Suprapubic skin (tissue), 4 donors: ENCODE measurements at places on chromosomes 7 and 10.

- no peak overlapping the region for H3K4me3 ChIP-seq
- no peak overlapping the region for H3K27ac ChIP-seq
- H3K4me1 ChIP-seq, result no peaks in the 10 kb centered on the region
- H3K36me3 ChIP-seq, result no peaks in the 10 kb centered on the region
- H3K27me3 ChIP-seq, result no peaks in the 10 kb centered on the region
Observed at GRCh38 chr7:128066395-128066794, 35.2 kb upstream of the LRRC4 start.

- H3K27ac ChIP-seq, result no peak overlapping the region
- H3K27me3 ChIP-seq, result no peaks in the 10 kb centered on the region
- no peak for DNase-seq
Observed at GRCh38 chr7:139739863-139740597, 37.8 kb downstream of the HIPK2 start.

DNA sequence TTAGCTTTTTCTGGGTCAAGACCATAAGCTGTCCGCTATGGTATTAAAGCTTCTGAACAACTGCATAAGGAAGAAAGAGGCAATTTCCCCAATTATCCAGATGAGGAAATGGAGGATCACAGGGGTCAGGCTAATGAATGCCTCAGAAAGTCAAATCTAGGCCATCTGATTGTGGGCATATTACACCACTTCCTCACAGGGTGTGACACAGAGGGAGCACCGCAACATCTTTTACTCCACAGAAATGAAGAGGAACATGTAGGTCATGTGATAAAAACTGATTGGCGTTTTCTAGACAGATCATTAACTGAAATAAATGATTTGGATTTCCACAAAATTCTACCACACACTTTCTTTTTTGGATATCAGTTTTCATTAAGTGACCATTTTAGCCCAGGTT, 384.4 kb downstream of the PARD3 start:
- H3K4me3 ChIP-seq, result no peak overlapping the region
- H3K27me3 ChIP-seq, result no peaks in the 10 kb centered on the region
- no peak for DNase-seq
- no peaks in the 10 kb centered on the region for H3K36me3 ChIP-seq
- peaks cover 21% of the 10 kb centered on the region for H3K4me1 ChIP-seq

- no peak overlapping the region for H3K4me3 ChIP-seq
- DNase-seq, result no peak
- H3K36me3 ChIP-seq, result no peaks in the 10 kb centered on the region
Observed at GRCh38 chr7:70344726-70345125, 746.5 kb downstream of the AUTS2 start.

DNA sequence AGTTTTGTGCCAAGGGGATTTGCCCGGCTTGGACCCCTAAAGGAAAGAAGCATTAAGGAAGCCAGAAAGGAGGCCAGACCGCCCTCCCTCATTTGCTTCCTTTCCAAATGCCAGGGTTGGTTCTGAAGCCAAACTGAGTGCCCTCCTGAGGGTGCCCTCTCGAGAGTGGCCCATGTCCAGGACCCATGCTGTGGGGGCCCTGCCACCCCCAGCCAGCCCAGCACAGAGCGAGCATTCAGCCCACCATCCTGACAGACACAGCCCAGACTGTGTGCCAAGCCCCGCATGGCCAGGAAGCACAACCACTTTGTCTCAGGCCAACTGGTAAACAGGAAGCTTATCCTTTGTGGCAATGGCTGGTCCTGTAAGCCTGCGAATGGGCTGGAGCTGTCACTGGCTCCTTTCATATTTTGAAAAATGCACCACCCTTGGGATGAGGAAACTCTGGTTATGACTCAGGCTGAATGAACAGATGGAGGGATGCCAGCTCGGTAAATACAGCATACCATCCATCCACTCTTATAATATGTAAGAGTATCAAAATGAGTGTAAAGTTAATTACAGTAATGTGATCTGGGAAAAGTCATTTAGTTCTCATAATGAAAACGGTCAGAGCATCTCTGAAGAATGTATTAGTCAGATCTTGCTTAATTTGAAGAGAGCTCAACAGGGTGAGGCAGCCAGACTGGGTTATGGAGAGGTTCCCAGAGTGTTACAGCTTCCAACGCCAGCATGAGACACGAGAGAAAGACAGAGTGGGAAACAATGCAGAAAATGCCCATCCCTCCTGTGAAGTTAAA, 65.0 kb downstream of the STK17A start:
- H3K27ac ChIP-seq, result peak overlapping the region; percentile 89
- peaks cover 20% of the 10 kb centered on the region for H3K36me3 ChIP-seq
- peak; percentile 80 for DNase-seq
- H3K4me3 ChIP-seq, result no peak overlapping the region

- H3K4me1 ChIP-seq, result peaks cover 6% of the 10 kb centered on the region
- DNase-seq, result no peak
- no peak overlapping the region for H3K4me3 ChIP-seq
- no peaks in the 10 kb centered on the region for H3K36me3 ChIP-seq
- no peak overlapping the region for H3K27ac ChIP-seq
Observed at GRCh38 chr7:158431941-158432347, 155.7 kb downstream of the PTPRN2 start.

- H3K27ac ChIP-seq, result no peak overlapping the region
- peaks cover 57% of the 10 kb centered on the region for H3K36me3 ChIP-seq
- peak; percentile 40 for DNase-seq
- H3K4me3 ChIP-seq, result no peak overlapping the region
- peaks cover 4% of the 10 kb centered on the region for H3K4me1 ChIP-seq
- no peaks in the 10 kb centered on the region for H3K27me3 ChIP-seq
Observed at GRCh38 chr7:98189559-98189958, 21.7 kb upstream of the BHLHA15 start.

- no peaks in the 10 kb centered on the region for H3K36me3 ChIP-seq
- H3K4me3 ChIP-seq, result no peak overlapping the region
- H3K27ac ChIP-seq, result no peak overlapping the region
- DNase-seq, result no peak
- H3K4me1 ChIP-seq, result no peaks in the 10 kb centered on the region
Observed at GRCh38 chr10:131119626-131120355, 191.7 kb downstream of the TCERG1L start.

DNA sequence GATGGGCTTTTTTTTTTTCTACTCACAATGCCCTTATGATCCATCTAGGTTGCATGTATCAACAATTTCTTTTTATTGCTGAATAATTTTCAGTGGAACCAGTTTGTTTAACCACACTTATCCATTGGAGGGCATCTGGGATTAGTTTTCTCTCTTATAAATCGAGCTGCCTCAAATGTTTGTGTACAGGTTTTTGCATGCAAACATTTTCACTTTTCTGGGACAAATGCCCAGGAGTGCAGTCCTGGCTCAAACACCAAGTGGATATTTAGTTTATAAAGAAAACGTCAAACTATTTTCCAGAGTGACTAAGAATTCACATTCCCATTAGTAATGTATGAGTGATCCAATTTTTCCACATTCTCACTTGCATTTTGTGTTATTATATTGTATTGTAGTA, 313.4 kb downstream of the CXCL12 start:
- no peaks in the 10 kb centered on the region for H3K36me3 ChIP-seq
- no peaks in the 10 kb centered on the region for H3K27me3 ChIP-seq
- H3K27ac ChIP-seq, result no peak overlapping the region

- H3K27me3 ChIP-seq, result no peaks in the 10 kb centered on the region
- peaks cover 41% of the 10 kb centered on the region for H3K4me1 ChIP-seq
- peak overlapping the region; percentile 84 for H3K27ac ChIP-seq
- DNase-seq, result no peak
Observed at GRCh38 chr7:69596723-69597277, 1.5 kb upstream of the AUTS2 start.

DNA sequence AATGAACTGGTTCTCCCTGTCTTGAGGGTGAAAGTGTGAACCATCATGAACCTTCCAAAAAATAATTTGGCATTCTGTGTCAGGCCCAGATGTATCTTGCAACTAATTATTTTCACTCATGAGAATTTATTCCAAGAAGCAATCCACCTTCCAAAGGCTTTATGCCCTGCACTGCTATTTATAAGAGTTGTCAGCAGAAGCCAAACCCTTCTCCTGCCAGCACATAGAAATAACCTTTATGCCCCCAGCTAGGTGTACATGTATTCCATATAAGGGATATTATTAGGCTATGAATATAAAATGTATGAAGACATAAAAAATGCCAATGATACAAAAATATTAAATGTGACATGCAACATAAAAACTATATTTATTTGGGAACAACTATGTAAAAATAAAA, 69.0 kb upstream of the GDF10 start:
- DNase-seq, result no peak
- H3K27ac ChIP-seq, result no peak overlapping the region
- no peaks in the 10 kb centered on the region for H3K27me3 ChIP-seq
- no peak overlapping the region for H3K4me3 ChIP-seq

DNA sequence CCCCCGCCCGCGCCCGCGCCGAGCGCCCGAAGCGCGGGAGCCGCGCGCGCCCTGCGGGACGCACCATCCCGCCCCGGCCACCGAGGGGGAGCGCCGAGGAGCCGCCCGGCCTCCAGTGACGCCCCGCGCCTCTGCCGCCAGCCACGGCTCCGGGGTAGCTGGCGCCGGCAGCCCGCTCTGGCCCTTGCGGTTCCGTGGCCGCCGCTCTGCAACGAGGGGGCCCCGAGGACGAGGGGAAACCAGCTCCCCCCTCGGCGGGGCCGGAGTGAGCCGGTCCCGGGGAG, at the start of gene PAXIP1:
PAXIP1 (minus strand) TSS at position 33 of the 284 bp plus-strand sequence. CDS start 195 bp downstream, outside the sequence.
- H3K27me3 ChIP-seq, result no peaks in the 10 kb centered on the region
- H3K36me3 ChIP-seq, result peaks cover 3% of the 10 kb centered on the region
- H3K4me3 ChIP-seq, result peak within 1 kb of the TSS; percentile 82

DNA sequence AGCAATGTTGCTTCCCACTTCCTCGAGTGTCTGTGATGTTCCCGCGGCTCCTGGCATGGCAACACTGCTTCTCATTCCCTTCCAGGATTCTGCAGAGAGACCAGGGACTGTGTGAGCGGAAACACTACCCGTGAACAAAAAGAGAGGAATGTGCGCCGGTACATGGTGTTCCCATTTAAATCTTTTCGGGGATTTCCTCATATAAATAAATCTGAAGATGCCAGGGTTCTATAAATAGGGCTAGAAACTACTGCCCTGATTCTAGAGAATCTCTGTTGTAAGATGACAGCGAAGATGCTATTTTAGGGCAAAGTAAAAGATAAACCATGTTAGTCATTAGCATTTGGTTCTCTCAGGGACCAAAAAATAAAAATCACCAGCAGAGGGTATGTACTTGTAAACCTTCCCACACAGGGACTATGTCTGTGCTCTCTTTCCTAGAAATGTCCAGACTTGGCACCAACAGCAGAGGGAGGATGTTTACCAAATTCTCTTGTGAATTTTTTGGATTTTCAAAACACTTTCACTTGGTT, 92.2 kb upstream of the DDC start:
- peak overlapping the region; percentile 40 for H3K27ac ChIP-seq
- H3K4me1 ChIP-seq, result peaks cover 38% of the 10 kb centered on the region
- H3K36me3 ChIP-seq, result peaks cover 3% of the 10 kb centered on the region
- no peak for DNase-seq

- no peaks in the 10 kb centered on the region for H3K36me3 ChIP-seq
- H3K4me1 ChIP-seq, result no peaks in the 10 kb centered on the region
- no peaks in the 10 kb centered on the region for H3K27me3 ChIP-seq
- H3K27ac ChIP-seq, result no peak overlapping the region
Observed at GRCh38 chr7:71096351-71096750, 35.6 kb upstream of the GALNT17 start.

DNA sequence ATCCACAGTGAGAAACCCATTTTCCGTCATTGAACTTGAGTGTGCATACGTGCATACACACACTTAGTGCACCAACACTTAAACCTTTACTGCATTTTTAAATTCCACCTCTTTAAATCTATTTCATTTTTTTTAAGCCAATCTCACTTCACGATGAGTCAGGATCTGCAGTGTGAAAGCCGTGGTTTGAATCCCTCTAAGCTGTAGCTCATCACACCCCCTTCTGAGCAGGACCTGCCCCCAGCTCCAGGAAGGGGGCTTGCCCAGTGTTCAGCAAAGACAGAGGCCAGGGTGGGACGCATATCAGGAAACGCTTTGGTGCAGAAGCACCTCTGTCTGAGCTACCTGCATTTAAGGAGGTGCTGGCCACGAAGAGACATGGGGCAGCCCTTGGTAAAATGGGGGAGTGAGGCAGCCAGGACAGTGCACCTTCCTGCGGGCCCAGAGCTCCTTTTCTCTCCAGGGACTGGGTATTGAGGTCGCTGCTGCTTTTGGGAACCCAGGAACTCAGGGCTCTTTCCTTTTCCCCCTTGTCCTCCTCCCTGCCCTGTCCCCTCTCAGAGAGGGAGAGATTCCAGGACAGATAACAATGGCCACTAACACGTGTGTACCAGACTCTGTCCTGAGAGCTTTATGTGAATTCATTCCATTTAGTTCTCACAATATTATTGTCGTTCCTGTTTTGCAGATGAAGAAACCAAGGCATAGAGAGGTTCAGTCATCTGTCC, 21.7 kb downstream of the ZNF316 start:
- DNase-seq, result no peak
- H3K27me3 ChIP-seq, result peaks cover 3% of the 10 kb centered on the region
- H3K27ac ChIP-seq, result no peak overlapping the region
- H3K4me3 ChIP-seq, result no peak overlapping the region
- peaks cover 23% of the 10 kb centered on the region for H3K36me3 ChIP-seq

- H3K36me3 ChIP-seq, result peaks cover 20% of the 10 kb centered on the region
- H3K4me3 ChIP-seq, result no peak overlapping the region
- H3K27ac ChIP-seq, result no peak overlapping the region
- H3K27me3 ChIP-seq, result no peaks in the 10 kb centered on the region
Observed at GRCh38 chr10:97485647-97486281, 12.5 kb downstream of the MMS19 start.

GRCh38 chr7:50679218-50680007, 103.3 kb downstream of the GRB10 start:
- peaks cover under 1% of the 10 kb centered on the region for H3K36me3 ChIP-seq
- no peak for DNase-seq
- H3K27ac ChIP-seq, result no peak overlapping the region
- H3K4me1 ChIP-seq, result peaks cover 29% of the 10 kb centered on the region

- no peak for DNase-seq
- H3K27ac ChIP-seq, result no peak overlapping the region
- no peaks in the 10 kb centered on the region for H3K27me3 ChIP-seq
- no peaks in the 10 kb centered on the region for H3K4me1 ChIP-seq
- no peaks in the 10 kb centered on the region for H3K36me3 ChIP-seq
- H3K4me3 ChIP-seq, result no peak overlapping the region
Observed at GRCh38 chr7:113202284-113202683, 83.9 kb upstream of the SMIM30 start.

DNA sequence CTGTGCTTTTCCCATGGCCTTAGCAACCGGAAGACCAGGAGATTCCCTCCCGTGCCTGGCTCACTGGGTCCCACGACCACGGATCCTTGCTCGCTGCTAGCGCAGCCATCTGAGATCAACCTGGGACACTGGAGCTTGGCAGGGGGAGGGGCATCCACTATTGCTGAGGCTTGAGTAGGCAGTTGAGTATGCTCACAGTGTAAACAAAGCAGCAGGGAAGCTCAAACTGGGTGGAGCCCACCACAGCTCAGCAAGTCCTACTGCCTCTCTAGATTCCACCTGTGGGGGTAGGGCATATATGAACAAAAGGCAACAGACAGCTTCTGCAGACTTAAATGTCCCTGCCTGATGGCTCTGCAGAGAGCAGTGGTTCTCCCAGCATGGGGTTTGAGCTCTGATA, 697.0 kb downstream of the SORCS1 start:
- H3K4me1 ChIP-seq, result no peaks in the 10 kb centered on the region
- no peaks in the 10 kb centered on the region for H3K27me3 ChIP-seq
- no peak overlapping the region for H3K27ac ChIP-seq
- no peak for DNase-seq
- H3K4me3 ChIP-seq, result no peak overlapping the region

GRCh38 chr10:27413831-27414348, 90.2 kb upstream of the RAB18 start:
- H3K4me3 ChIP-seq, result no peak overlapping the region
- no peak overlapping the region for H3K27ac ChIP-seq
- no peaks in the 10 kb centered on the region for H3K36me3 ChIP-seq
- peaks cover 16% of the 10 kb centered on the region for H3K27me3 ChIP-seq
- peak; percentile 73 for DNase-seq
- H3K4me1 ChIP-seq, result no peaks in the 10 kb centered on the region

GRCh38 chr7:1703871-1704810, 34.1 kb downstream of the ELFN1 start:
- H3K27me3 ChIP-seq, result peaks cover 12% of the 10 kb centered on the region
- H3K27ac ChIP-seq, result no peak overlapping the region
- peak; percentile 37 for DNase-seq
- H3K4me3 ChIP-seq, result no peak overlapping the region
